Calu3 (cell line): ENCODE measurements at places on chromosomes 4 and X. TPM values are rescaled to one million over a fixed set of nuclear protein-coding genes. Genes with fewer than 3 reads are reported as not detected.

DNA sequence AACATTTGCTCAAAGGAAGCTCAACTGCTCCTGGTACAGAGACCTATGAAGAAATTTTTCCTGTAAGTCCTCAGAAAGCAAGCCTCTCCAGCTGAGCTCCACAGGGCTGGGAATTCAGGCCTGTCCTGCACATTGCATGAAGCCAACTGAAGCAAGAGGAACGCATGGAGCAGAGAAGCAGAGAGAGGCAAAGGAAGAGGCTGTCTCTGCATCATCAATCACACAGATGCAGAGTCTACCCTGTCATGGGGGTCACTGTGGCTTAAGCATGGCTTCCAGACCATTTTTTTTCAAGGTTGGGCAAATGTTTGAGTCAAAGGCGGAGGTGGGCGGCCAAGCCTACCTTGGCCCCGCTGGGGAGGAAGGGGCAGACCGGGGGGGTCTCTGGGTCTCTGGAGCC is 110.3 kb upstream of the MSX1 start:
- no peak for DNase-seq

- DNase-seq = no peak
These were observed 116.6 kb downstream of the SH2D1A start for GRCh38 chrX:124462931-124463330.

GRCh38 chr4:186266729-186267456 is 904 bp downstream of the F11 start:
- DNase-seq = peak; percentile 42

FRAS1 gene
- 24.1 and 29.4 TPM in 2 replicates for total RNA-seq

SAGE1 gene
- total RNA-seq = not detected in 2 replicates

MPP1 gene
- 1.3 TPM in 1 of 2 replicates, not detected in the other for total RNA-seq

ADAM29 gene
- total RNA-seq = not detected in 2 replicates

SSX2B gene
- not detected in 2 replicates for total RNA-seq
